ENCODE measurements at places on chromosomes 3 and 15.

GRCh38 chr3:187464682-187465081 lies 96.5 kb downstream of the RTP4 start:
- DNase-seq, result no peak

DNA sequence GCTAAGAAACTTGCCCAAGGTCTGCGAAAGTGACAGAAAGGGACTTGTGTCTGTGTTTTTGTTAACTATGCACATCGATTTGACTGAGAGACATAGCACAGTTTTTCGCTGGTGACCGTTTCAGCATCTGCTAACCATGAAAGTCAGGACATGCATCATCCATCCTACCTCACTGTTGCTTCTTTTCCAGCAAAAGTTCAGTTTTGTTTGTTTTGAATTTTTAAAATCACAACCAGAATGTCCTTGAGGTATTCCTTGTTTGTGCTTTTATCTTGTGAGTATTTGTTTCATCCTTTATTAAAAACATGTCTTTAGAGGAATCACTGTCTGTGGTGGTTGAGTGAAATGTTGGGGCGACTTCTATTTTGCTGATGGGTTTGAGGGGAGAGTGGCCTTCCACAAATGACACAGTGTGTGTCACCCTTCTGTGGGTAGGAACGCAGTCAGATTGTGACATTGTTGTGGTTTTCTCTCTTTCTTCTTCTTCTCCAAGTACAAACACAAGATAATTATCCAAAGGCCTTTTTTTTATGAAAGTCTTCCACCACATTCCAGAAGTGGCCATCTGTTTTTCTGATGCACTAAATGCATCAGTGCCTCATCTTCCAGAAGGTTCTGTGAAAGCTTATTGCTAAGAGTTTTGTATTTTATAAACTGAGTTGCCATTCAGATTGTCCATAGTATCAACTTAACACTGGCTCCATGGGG lies 214.4 kb upstream of the NR2E3 start:
- DNase-seq, result no peak

GRCh38 chr3:4634894-4635293 lies 141.7 kb downstream of the ITPR1 start:
- no peak for DNase-seq

GRCh38 chr15:47616876-47617275 lies 100.4 kb upstream of the SEMA6D start:
- DNase-seq, result no peak

DNA sequence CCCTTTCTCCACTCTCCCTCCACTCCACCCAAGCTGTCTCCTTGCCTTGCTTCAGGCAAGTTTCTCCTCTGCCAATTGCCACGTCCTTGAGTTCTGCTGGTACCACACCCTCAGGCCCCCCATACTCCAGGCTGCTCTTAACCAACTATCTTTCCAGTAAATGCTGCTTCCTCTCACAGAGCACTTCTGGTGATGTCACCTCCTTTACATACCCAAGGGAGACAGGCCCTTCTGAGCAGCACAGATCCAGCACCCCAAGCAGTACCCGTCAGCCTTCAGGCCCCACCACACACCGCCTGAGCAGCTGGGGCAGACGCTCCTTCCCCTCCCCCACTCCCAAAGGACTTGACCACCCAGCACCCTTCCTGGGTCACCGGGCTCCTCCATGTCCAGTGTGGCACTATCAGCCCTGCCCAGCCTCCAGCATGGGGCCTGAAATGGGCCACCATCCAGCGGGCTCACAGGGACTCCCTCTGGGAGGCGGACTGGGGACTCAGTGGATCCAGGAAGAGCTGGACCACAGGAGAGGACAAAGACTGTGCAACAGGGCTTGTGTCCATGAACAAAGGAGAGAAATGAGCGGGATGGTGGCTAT lies 50.2 kb downstream of the KLF15 start:
- DNase-seq, result no peak

GRCh38 chr15:101091080-101092017 lies 160.5 kb downstream of the CHSY1 start:
- peak; percentile 83 for DNase-seq

DNA sequence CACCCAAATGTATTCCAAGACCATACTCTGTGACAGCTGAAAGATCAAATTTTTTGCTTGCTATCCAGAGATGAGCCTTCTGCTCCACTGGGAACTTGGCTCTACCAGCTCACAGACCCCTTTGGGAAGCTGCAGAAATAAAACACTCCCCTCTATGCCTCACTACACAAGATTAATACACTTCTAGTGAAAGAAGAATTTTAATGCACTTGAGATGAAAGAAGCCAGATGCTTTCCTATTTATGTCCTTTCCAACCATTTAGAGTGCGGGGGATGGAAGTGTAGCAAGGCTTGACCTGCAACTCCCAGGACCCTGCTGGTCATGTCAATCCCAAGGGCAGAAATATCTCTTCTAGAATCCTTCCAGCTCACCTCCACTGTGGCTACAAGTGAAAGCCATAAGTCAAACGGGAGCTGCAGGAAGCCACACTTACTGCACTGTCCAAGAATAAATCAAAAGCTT lies 34.7 kb downstream of the ANXA2 start:
- DNase-seq, result peak; percentile 54

- DNase-seq, result peak; percentile 14
Observed at GRCh38 chr15:41940441-41940857, 31.9 kb downstream of the EHD4 start.

DNA sequence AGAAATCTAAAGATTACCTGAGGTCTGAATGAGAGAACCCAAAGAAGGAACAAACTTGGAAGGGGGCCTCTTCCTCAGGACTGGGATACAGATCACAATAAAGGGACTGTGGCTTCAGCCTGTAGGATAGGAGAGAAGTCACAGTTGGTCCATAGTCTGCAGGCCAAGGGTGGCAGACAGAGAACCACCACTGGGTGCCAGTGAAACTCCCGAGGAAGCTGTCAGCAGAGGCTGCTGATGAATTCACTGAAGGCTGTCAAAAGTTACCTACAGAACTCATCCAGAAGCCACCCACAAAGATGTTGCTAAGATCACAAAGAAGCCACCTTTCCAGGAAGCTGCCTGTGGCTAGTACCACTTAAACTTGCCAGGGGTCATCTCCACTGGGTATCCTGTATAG lies 78.5 kb downstream of the TMCO5A start:
- DNase-seq, result no peak

DNA sequence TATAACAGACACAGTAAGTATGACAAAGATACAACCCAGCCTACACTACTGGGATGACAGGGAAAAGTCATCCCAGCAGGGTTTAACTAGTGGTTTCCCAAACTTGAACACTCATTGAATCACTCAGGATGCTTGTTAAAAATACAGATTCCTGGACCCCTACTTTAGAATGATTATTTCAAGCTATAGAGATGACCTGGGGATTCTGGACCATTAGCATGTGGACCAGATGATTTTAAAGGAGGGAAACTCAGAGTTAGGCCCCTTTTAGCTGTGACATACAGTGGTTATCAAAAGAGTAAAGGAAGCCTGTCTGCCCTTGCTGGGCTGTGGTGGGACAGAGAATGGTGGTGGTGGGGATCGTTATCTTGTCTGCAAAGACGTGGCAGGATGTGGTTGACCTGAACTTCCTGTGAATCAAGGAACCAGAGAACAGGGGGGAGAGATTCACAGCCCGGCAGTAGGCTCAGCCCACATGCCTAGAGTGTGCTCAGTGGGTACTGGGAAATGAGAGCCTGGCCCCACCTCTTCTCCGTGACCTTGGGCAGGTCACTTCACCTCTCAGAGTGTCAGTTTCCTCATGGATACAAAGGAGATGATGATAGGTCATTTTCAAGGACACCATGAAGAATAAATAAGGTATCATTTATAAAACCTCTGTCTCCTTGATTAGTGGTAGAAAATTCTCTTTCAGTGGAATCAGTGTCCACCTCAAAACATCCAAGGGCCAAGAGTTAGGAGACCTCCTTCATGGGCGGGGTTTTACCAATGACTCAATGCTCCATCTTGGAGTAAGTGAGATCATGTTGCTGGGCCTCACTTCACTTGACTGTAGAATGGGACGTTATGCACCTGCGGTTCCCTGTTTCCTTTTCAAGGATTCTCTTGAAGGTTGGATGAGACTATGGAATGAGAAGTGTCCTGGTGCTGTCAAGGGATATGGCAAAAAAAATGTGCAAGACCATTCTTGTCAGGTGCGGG lies 306.5 kb downstream of the RPLP1 start:
- DNase-seq, result no peak

DNA sequence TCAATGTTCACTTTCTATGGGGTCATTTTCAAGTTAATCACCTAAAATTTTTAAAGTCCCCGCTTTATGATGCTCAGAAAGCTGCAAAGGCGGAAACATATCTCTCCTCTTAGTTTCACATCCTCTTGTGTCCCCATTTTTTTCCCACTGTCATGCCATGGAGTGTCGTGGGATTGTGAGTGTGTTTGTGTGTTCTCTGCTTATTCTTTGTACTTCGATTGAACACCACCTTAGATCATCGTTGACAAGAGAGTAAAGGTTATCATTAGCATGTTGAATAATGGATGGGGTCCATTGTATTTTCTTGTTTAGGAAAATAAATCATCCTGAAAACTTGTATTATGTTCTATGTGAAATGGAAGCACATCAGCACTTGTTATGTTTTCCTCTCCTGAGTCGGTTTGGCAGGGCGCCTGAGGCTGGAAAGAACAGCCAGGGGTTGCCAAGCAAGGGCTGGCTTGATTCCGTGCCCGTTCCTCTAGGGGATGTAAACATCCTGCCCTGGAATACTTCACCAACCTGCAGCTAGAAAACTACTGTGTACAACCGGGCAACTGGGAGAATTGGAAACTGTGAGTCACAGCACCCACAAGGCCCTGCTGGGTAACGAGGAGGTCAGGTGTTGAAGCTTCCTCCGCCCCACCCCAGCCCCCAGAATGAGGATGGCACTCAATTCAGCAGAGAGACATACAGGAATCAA lies 67.2 kb downstream of the EIF4E3 start:
- no peak for DNase-seq

DNA sequence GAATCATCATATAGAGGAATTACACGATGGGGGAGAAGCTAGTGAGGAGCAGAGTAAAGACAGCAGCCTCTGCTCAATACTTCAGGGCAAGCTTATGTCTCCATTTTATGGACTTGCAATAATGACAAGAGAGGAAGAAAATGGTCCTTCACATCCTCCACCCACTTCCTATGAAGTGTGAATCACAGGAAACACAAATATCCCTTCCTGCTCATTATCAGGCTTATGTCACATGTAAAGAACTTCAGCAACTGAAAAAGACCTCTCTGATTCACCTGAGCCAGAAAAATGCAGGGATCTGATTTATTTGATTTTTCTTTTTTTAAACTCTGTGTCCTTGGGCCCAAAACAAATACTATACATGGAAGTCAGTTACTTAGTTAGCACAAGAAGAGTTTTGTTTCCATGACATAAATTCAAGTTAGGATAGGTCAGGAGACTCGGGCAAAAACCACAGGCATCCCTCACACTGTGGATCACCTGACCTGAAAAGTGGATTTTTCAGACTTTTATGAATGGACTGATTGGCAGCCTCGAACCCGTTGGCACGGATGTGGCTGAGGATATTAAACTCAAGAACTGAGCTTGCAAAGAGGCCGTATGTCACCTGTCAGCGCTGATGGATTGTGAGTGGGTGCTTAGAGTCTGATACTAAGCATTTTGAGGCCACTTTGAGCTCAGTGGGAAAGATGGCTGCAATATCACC lies 620.8 kb upstream of the MDFIC2 start:
- DNase-seq, result no peak

GRCh38 chr3:129058441-129059200 lies 2.0 kb upstream of the GP9 start:
- DNase-seq, result no peak

DNA sequence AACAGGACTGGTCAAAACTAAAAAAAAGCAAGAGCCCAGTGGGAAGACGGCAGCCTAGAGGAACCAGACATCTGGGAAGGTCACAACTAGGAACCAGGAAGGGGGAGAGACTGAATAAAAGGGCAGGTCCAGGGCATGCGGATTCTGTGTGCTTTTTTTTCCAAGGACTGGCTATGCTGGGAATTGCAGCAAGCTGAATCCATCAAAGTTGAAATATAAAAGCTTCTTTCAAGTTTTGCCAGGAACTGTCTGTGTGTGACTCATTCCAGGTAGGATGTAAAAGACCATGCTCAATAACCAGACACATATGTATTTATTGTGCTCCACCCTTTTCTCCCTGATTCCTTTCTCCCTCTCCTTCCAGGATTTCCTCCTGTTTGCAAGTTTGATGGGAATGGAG lies 47.9 kb upstream of the CCDC80 start:
- DNase-seq, result no peak

GRCh38 chr3:175495331-175495730 lies 636.2 kb downstream of the NAALADL2 start:
- no peak for DNase-seq

DNA sequence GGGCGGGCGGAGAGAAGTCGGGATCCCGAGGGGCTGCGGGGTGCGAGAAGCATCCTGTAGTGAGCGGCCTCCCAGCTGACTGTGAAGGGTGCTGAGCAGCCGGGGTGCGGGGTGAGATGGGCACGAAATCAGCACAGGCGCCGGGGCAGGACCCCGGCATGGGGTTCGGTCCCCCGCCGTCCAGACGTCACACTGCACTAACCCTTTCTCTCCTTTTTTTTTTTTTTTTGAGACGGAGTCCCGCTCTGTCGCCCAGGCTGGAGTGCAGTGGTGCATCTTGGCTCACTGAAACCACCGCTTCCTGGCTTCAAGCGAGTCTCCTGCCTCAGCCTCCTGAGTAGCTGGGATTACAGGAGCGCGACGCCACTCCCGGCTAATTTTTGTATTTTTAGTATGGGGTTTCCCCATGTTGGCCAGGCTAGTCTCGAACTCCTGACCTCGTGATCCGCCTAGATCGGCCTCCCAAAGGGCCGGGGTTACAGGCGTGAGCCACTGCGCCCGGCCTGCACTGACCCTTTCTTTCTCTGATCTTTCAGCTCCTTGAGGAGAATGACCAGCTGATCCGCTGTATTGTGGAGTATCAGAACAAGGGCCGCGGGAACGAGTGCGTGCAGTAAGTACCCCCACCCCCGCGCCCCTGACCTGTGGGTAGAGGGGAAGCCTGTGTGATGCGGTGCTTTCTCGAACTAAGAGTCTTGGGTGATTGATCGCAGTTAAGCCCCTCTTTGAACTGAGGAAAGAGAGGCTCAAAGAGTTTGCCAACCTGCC lies 513 bp downstream of the SS18L2 start:
- DNase-seq, result peak; percentile 54

GRCh38 chr15:33067456-33067855 lies 127.1 kb downstream of the FMN1 start:
- DNase-seq, result no peak

GRCh38 chr3:23000371-23000770 lies 202.8 kb upstream of the UBE2E2 start:
- DNase-seq, result no peak

- no peak for DNase-seq
Observed at GRCh38 chr3:94544131-94544789, 481.4 kb downstream of the NSUN3 start.

GRCh38 chr3:193946945-193947344 lies 189.0 kb upstream of the HES1 start:
- no peak for DNase-seq

- DNase-seq, result no peak
Observed at GRCh38 chr15:26352909-26353308, 420.0 kb downstream of the GABRB3 start.

GRCh38 chr3:62454916-62455315 lies 81.6 kb upstream of the FEZF2 start:
- DNase-seq, result peak; percentile 69

GRCh38 chr3:10762611-10763247 lies 53.3 kb upstream of the SLC6A11 start:
- DNase-seq, result no peak

All from eye (tissue), 1 donor.